ENCODE measurements at places on chromosomes 5 and 9.

- no peak for DNase-seq
These were observed 11.2 kb downstream of the CRHBP start for GRCh38 chr5:76964060-76964459.

GRCh38 chr5:81212211-81212751, 20.8 kb upstream of the CKMT2 start:
- no peak for DNase-seq

- no peak for DNase-seq
These were observed 20.3 kb upstream of the ENC1 start for GRCh38 chr5:74660873-74661272.

GRCh38 chr9:126842977-126843799, 17.3 kb upstream of the ZBTB34 start:
- DNase-seq = no peak

- DNase-seq = no peak
These were observed 16.2 kb downstream of the UHRF2 start for GRCh38 chr9:6428940-6429889.

DNA sequence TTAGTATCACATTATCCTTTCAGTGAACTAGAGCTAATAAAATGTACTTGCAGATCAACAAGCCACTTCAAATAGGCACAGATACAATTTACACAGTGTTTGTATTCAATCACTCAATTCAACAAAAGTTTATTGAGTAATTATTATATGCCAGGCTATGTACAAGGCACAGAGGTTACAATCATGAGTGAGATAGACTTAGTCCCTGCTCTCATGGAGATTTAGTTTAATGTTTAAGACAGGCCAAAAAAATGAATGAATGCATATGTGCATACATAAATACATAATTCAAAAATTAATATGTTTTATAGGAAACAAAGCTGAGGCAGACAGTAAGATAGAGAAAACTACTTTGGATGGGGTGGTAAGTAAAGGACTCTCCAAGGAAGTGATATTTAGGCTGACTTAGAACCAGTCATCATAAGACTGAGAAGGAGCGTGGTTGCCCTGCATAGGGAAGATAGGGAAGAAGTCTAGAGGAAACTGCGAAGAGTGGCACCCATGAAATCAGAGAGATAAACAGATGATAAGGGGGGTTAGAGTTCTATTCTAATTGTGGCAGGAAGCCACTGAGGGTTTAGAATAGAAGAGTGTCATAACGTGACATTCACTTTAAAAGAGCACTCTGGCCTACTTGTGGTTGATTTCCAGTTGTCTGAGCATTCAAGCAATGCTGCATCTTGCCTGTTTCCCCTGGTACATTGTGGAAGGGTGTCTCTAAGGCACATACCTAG, 49.7 kb upstream of the GRAMD2B start:
- DNase-seq = no peak

GRCh38 chr9:30677221-30677620, 1707.2 kb upstream of the ACO1 start:
- no peak for DNase-seq

DNA sequence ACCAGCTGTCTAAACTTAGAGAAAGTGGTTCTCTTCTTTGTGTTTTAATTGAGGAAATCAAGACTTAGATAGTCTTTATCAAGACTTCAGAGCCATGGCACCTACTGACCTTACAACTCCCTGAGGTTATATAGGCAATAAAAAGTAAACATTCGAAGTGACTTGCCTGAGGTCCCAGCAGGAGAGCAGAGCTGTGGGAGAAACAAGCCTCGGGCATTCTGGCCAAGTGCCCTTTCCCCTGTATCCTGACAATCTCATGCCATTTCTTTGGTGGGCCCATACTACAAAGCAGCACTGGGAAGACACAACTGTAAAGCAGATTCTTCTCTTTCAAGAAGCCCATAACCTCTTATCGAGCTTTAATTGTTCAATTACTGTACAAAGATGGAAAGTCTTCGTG, 23.1 kb downstream of the FREM1 start:
- DNase-seq = no peak

DNA sequence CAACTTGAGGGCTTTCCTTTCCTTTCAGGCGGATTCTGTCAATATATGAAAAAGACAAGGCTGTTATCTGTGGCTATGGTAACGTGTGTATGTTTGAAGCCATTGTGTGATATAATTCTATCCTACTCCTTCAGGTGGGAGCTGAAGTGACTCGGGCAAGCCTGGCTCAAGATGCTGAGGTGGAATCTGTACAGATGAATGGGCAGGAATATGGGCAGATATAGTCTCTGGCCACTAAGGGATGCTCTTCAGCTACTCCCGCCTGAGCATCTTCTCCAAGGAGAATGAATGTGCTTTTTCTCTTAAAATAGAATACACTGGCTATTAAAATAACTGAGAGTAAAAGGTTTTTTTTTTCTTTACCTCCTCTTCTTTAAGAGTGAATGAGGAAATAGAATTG, 244.8 kb downstream of the ADGRV1 start:
- DNase-seq = no peak

DNA sequence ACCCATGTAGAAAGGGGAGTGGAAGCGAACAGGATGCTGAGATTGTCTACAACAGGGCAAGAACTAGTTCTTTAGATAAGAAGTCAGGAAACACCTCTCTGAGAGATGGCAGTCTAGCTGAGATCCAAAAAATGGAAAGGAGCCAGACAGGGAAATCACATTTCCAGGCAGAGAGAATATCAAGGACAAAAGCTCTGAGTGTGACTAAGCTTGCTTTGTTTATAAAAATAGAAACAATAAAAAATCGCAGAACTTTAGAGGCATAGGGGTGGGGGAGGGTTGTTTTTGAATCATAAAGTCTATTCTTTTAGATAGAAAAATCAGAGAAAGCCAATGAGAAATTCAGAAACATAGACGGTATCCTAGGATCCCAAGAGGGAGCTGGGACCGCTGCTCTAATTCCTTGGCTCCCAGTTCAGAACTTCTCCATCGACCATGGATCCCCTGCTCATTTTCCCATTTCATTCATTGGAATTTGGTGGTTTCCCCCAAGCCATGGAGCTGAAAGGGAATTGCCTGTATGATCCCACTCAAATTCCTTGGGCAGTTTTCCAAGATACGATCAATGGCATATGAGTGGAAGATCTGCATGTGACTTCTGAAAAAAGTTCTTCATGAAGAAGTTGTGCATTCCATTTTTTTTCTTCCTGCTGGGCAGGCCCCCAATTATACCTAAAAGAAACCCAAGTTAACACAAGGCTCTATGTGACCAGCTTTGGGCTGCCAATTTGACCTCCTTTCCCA, 182.0 kb downstream of the GRIA1 start:
- DNase-seq = no peak

GRCh38 chr5:167229751-167230150, 1061.7 kb upstream of the WWC1 start:
- DNase-seq = no peak

All from activated CD4-positive, alpha-beta T cell treated with anti-CD3 and anti-CD28 coated beads, Interleukin-2, amount 50 U/mL, for 1 hour (primary cell).